ENCODE measurements at places on chromosomes 1 and 21.

DNA sequence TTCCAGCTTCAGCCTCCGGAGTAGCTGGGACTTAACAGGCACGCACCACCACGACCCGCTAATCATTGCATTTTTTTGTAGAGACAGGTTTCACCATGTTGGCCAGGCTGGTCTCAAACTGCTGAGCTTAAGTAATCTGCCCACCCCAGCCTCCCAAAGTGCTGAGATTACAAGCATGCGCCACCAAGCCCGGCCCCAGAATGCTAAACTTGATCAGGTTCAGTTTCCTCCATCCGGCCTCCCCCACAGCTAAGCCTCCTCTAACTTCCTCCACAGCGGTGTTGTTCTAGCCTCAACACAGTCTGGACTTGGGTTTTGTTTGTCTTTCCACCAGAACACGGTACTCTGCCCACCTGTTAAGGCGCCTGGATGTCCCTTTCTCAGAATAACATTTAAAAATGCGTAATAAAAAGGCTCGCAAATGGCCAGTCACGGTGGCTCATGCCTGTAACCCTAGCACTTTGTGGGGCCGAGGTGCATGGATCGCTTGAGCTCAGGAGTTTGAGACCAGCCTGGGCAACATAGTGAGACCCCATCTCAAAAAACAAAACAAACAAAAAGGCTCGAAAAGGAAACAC lies 2.4 kb downstream of the PARP1 start:
- no peak for DNase-seq

DNA sequence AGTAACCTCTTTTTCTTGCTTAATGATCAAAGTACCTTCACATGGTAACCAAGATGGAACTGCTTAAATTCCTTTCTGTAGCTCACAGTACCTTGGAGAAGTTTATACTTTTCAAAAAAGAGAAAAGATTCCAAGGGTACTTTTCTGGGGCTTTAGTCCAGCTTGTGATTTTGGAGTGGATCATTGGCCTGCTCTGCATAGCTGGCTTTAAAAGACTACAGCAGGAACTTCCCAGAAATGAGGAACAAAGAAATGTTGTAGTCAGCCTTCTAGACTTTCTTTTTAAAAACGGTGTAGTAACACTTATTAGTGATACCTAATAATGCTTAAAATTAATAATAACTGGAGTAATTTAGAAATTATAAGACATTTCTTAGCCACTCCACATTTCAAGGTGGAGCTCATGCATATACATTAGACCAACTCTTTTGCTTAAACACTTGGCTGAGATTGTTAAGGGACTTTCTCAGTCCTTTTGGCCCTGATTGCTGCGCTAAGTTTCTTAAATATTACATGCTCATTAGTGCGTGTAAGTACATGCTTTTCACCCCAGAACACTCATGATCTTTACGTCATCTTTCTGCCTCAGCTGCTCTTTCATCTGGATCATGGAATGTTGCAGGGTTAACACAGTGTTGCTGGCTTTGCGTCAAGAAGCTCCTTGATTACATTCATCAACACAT lies 57.3 kb downstream of the SDCCAG8 start:
- DNase-seq, result no peak

- DNase-seq, result no peak
Observed at GRCh38 chr1:227521782-227522181, 41.6 kb upstream of the ZNF678 start.

- no peak for DNase-seq
Observed at GRCh38 chr21:17238468-17238867, 274.4 kb upstream of the CXADR start.

- no peak for DNase-seq
Observed at GRCh38 chr1:199081739-199082138, 442.9 kb downstream of the PTPRC start.

DNA sequence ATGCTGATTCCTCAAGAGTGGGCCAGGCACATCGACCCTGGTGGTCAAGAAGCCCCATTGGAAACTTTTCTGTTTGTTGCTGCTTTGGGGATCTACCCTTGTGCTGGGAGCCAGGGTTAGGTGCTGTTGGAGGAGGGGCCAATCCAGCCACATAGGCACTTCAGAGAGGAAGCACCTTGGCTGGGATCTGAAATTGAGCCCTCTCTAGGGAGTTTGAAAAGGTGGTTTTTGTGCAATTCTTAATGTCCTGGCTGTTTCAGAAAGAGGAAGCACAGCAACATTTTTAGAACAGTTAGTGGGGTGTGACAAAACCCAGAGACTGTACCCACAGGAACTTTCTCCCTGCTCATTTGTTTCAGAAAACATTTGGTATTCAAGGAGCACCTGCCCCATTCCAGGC lies 17.2 kb upstream of the BEND5 start:
- DNase-seq, result no peak

GRCh38 chr1:201089596-201089995 lies 22.6 kb downstream of the CACNA1S start:
- DNase-seq, result no peak

GRCh38 chr1:1554926-1555915 lies 14.8 kb upstream of the TMEM240 start:
- DNase-seq, result no peak

GRCh38 chr1:204331275-204331674 lies 28.5 kb downstream of the PLEKHA6 start:
- no peak for DNase-seq

GRCh38 chr1:200774735-200775444 lies 36.2 kb downstream of the CAMSAP2 start:
- DNase-seq, result no peak

GRCh38 chr1:200960236-200960947 lies 63.1 kb downstream of the KIF21B start:
- no peak for DNase-seq

- no peak for DNase-seq
Observed at GRCh38 chr1:7641587-7642417, 129.3 kb upstream of the VAMP3 start.

DNA sequence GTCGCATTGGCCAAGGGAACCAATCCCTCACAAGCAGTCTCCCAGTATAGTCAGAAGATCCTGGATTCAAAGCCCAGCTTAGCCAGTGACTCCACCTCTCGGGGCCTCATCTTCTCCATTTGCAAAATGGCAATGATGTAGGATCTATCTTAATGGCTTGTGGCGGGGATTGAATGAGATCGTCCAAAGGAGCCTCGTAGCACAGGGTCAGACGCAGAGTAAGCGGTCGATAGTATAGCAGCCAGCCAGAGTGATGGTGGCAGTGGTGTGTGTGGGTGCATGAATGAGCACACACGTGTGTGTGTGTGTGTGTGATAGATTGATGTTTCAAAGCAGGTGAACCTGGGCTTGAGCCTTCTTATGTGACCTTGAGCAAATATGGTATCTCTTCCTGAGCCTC lies 79.8 kb upstream of the WNT4 start:
- no peak for DNase-seq

GRCh38 chr1:36455386-36455785 lies 5.1 kb upstream of the OSCP1 start:
- DNase-seq, result no peak

DNA sequence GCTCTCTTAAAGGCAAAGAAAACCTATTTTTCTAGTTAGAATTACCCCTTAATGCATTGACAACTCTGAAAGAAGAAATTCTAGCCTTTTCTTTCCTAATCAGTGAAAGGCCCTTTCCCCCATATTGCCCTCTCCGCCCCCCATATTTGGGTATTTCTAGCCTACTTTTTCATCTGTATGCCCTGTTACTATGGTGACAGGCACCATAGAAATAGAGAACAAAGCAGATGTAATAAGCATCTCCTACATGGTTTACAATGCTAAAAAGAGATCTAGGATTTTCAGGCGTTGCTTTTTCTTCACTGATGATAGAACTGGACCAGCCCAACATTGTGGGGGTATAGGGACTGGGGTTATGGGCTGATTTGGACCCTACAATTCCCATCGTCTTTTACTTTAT lies 14.5 kb downstream of the LRRC8B start:
- DNase-seq, result no peak

DNA sequence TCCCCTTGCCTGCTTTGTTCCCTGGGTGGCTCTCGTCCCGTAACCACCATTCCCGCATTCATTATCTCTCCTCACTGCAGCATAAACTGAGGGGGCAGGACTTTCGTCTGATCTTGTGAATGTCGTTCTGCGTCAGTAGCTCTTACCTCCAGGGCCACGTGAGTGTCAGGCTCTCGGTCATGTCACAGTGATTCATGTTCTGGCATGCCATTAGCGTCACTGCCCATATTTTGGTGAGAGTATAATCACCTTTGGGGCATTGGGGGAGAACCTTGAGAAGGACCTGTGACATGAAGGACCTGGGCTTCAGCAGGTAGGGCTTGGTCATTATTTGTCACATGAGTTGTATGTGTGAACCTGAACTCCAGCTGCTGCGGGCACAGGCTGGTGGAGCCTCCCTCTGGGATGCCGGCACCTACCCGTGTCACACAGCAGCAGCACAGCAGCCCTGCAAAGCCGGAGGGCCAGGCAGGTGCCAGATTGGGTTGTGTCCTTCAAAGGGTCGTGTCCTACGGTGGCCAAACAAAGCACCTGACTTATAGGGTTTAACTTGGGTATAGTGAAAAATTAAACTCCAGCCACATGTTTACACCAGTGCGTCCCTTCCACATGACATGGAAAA lies 68.5 kb downstream of the BACE2 start:
- no peak for DNase-seq

DNA sequence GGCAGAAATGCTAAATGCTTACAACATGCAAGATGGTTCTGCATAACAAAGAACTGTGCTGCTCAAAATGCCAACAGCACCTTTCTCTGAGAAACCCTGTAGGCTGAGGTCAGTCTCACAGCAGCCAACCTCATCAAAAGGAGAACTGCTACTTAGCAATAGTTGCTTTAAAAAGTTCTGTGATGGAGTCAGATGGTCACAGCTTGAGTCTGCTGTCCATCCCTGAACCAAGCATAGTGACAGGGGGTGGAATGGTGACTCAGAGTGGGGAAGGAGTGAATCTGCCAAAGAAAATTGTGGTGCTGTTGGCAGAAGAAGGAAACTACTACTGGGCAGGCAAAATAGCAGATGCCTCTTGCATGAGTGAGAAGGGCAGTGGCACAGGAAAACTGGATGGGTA lies 106.0 kb upstream of the FAM78B start:
- DNase-seq, result no peak

- no peak for DNase-seq
Observed at GRCh38 chr1:17168091-17168876, 36.6 kb upstream of the PADI1 start.

- no peak for DNase-seq
Observed at GRCh38 chr1:109478806-109479205, 4.9 kb upstream of the ATXN7L2 start.

DNA sequence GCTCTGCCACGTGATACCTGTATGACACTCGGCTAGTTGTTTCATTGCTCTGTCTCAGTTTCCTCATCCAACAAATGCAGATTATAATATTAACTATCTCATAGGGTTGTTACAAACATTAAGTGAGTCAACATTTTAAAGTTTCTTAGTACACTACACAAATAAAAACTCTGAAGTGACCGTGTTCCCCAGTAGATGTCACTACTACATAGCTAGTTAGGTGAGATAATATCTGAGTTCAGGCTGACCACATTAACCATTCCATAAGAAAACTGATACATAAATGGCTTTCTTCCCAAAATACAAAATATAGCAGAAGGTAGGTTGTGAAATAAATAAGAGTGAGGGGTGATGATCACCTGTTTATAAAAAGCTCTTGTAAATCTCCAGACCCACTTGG lies 214.1 kb downstream of the NUF2 start:
- DNase-seq, result no peak

DNA sequence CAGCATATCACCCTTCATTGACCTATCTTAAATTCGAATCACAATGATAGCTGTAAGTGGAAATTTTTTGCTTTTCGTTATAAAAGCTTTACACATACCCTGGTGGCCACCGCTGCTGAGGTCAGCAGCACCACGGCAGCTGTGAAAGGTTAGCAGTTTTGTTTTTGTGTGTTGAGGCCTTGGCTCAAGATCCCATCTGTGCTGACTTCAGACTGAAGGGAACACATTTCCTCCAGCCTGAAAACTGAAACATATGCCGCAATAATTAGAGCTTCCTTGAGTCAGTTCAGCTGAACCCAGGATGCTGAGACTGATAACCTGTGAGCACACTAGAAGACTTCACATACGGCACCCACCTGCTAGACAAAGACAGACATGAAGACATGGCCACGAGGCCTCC lies 103.0 kb downstream of the SMYD3 start:
- DNase-seq, result no peak

DNA sequence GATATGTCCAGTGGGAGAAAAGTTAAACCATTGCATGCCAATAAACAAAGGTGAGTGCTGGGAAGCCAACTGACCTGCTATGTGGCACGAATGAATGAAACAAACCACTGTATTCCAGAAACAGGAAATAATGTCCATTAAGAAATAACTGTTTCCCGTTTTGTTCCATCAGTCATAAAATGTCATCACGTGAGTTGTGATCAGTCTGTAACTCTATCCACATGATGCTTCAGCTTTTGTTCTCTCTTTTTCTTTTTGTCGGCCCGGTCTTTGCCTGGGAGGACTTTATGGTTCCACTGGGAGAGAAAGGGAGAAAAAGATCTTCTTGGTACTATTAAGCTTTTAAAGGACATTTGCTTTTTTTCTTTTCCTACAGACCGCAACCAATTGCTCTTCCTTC lies 179.9 kb downstream of the TGFB2 start:
- no peak for DNase-seq

- no peak for DNase-seq
Observed at GRCh38 chr1:235972311-235972689, 92.6 kb downstream of the NID1 start.

GRCh38 chr21:45823100-45823681 lies 158.4 kb upstream of the COL6A1 start:
- DNase-seq, result no peak

DNA sequence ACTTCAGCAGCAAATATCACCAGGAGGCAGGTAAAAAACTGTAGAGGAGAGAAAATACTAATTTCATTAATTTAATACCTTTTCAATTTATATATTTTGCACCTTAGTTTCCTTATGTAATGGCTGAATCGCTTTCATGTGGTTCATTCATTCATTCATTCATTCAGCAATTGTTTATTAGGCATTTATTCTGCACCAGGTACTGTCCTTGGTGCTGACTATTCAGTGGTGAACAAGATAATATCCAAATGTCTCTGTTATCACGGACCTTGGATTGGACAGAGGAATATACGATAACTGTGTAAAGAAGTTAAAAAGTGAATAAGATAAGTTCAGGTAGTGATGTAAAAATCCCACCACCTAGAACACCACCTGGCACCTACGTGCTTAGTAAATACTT lies 28.8 kb downstream of the TSPAN2 start:
- no peak for DNase-seq

GRCh38 chr1:61332196-61332753 lies 249.9 kb downstream of the NFIA start:
- no peak for DNase-seq

DNA sequence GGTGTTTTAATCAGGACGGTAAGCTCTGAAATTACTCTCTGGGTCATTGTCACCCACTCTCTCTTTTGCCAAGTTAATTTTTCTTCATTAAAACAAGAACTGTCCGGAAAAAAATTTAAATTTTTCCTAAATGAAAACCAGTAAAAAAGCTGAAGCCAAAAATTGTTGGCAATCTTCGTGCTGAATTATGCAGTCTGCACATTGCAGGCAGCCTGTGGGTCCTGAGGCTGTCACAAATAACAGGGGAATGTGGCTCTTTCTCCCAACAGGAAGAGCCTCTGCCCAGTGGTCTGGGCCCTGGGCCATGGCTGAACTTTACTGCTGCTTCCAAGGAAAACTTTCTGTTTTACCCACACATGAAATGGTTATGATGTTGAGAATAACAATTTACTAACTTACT lies 153.9 kb upstream of the SPAG17 start:
- DNase-seq, result no peak
